Stimulated activated CD8-positive, alpha-beta memory T cell treated with anti-CD3 and anti-CD28 coated beads, Interleukin-4, amount 100 ng/mL, for 4 hours (primary cell): ENCODE measurements at places on chromosomes 3 and 15.

DNA sequence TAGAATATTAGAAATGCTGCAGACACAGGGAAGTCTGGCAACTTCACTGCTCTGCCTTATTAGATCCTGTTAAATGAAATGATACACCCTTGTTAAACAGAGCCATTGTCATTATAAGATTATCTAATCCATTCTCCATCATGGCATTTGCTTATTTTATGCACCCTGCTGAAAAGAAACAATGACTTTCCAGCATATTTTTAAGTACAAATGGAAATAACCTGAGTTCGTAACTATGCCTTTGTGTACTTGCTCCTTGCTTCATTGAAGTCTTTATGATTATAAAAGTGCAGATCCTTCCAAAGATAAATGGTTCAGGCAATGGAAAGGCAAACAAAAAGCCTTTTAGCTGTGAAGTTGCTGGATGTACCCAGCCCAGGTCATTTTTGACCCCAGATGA is 195.7 kb downstream of the AGBL1 start:
- no peak for DNase-seq

- no peak for DNase-seq
Measured at GRCh38 chr15:59549301-59550185, 62.0 kb upstream of the GCNT3 start.

- no peak for DNase-seq
Measured at GRCh38 chr3:122934251-122934650, 93.3 kb downstream of the SEMA5B start.

- DNase-seq = no peak
Measured at GRCh38 chr3:119562307-119562961, 3.0 kb upstream of the CD80 start.

GRCh38 chr3:178847190-178847589 is 224.4 kb downstream of the ZMAT3 start:
- no peak for DNase-seq
